GOT3 (cell line): ENCODE measurements at places on chromosomes 1 and 21.

GRCh38 chr1:82317671-82318070, 516.9 kb downstream of the ADGRL2 start:
- no peak for DNase-seq

GRCh38 chr1:213982289-213982671, 5.5 kb upstream of the PROX1 start:
- DNase-seq = no peak

DNA sequence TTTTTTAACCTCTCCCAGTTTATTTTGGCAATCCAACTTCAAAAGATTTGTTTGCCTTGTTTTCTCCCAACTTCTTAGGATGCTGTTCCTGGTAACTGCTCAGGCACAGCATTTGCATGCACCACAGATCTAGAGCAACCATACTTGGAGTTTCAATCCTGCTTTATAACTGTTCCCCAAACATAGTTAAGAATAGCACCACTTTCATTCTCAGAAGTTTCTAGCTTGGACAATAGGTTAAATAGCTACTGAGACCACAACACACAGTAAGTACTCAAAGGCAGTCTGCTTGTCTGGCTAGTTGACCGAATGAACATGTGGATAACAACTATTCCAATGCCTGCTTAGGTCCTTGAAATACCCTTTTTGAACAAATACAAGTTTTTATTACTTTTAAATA, 76.8 kb downstream of the FOXJ3 start:
- no peak for DNase-seq

DNA sequence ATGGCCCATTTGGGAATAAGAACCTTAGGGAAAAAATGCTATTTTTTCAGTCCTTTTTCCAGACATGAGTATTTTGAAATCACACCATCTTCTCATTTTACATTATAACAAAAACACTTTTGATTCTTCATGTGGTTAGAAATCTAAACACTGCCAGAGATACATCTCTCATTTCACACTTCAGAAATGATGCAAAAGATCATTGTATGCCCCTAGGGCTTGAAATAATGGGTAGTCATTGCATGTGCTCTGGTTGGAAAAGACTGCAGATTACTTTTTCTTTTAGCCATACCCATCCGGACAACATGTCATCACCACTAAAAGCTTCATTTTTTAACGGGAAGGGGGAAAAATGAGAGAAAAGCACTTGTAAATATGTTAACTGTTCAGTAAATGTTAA, 1152.2 kb upstream of the ADGRL4 start:
- no peak for DNase-seq

GRCh38 chr21:38474124-38474523, 24.2 kb downstream of the ERG start:
- DNase-seq = no peak

DNA sequence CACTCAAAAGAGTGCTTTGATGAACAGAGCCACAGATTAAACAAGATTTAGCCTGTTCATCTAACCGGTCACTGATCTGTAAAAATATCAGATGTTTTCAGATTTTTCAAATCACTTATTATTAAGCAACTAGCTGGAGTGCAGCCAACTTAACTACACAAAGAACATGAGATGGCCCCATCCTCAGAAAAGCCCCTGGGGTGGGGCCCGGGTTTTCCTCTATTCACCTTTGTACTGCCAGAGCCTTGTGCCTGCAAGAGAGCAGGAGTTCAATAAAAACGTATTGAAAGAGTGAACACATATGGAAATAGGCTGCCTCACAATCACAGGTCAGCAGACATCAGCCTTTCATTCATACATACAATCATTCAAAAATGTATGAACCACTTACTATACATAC, 516.1 kb downstream of the OMA1 start:
- no peak for DNase-seq

- no peak for DNase-seq
Measured at GRCh38 chr21:41614511-41614910, 106.6 kb upstream of the TMPRSS2 start.

DNA sequence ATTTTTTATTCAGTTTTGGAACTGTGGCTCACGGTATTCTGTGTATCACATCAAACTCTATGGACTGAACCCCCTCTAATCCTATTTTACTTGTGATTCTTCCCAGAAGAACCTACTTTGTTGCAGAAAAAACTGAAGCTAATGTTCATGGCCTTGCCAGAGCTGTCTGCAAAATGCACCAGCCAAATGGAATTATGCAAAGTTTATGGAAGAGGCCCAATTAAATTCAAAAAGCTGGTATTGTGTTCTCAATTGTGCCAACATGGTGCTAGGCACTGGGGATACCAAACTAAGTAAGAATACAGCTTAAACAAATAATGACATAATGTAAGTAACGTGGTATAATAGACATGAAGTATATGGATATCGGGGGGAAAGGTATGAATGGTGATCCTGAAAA, 273.8 kb upstream of the DUSP10 start:
- no peak for DNase-seq

DNA sequence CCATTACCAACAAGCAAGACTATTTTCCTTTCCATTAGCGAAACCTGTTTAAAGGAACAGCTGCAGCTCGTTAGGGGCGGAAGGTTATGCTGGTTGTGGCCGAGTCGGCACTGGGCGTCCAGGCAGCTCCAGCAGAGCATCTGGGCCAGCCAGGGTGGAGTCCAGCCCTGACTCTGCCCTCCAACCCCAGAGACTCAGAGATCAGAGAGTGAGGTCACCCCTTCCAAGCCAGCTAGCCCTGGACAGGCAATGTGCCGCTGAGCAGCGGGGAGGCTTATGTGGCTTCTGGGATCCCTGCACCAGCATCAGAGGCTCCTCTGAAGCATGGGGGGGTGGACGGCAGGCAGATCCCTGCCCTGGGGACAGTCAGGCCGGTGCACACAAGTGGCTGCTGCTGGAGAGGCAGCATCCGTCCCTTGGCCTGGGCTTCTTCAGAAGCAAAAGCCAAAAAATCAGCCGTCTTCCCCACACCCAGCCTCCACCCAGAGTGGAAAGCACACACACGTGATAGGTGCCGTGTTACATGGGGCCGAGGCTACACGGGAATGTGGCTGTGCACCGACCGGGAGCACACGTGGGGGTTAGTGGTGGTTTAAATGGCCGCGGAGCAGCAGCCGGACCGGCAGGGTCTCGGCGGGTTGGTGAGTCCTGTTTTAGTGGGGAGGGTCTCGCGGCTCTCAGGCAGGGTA, 30.1 kb downstream of the SLC66A1 start:
- DNase-seq = no peak

DNA sequence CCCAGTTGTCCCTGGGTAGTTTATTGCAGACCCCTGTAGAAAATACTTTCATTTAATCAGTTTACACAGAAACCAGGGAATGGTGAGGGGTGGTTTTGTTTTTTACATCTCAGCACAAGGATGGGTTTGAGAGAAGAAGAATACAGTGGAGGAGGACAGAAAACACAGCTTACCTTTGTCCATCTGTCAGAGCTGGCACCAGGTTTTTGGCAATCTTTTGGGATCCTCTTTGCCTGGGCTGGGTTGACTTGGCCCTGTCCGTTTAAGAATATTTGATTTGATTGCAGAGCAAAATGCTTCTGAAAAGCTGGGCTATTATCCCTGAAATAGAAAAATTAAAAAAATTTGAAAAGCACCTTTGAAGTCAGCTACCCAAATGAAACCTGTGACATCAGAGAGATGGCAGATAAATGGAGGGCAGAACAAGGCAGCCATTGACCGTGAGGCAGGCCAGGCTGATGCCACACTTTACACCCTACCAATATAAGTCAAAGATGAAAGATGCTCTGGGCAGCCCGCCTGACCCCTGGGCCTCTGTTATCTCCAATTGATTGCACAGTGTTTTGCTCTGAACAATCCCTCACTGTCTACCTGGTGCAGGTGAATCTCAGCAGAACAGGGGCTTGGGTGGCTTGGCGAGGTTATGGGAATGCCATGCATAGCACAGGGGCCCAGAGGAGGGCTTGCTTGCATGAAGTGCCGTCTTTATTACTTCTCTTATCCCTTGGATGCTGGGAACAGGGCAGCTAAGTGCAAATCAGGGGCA, 218.8 kb downstream of the LMX1A start:
- no peak for DNase-seq

GRCh38 chr1:219090607-219091006, 83.1 kb upstream of the LYPLAL1 start:
- DNase-seq = no peak

GRCh38 chr1:5821540-5822176, 170.6 kb downstream of the NPHP4 start:
- DNase-seq = no peak

GRCh38 chr1:209704584-209704983, at the start of gene HSD11B1:
TSS of gene HSD11B1 (plus strand) at chr1:209704846. CDS start at chr1:209704943, 97 bp downstream.
- DNase-seq = peak; percentile 43

GRCh38 chr1:96220651-96221050, 500.9 kb upstream of the PTBP2 start:
- DNase-seq = no peak

GRCh38 chr1:1678581-1679380, 13.8 kb downstream of the SLC35E2B start:
- DNase-seq = no peak

DNA sequence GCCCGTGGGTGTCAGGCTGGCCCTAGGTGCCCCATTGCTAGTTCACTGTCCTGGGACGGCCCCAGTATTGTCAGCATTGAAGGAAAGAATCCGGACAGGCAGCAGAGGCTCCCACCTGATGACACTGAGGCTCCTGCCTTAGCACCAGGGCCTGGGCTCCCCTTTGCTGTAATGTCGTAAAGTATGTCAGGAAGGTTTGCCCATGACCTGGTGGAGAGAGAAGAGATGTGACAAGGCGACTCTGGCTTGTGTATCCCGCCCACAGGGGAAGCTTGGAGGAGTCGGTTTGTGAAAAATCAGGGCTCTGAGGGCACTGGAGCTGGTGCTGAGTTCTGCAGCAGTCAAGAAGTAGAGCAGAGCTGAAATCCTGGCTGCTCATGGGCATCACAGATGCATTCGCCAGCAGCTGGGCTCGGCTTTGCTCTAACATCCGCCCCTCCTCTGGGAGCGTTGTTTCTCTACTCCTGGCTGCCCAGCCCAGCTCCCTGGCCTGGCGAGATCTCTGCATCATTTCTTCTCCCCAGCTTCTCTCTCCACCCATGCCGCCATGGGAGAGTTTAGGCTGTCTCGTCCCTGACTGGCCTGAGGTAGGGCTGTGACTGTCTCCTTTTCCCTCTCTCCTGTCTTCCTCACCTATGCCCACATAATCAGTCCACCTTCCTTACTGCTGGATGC, 74.1 kb downstream of the ADARB1 start:
- DNase-seq = no peak

- no peak for DNase-seq
Measured at GRCh38 chr1:32818804-32819541, 1.5 kb downstream of the S100PBP start.

DNA sequence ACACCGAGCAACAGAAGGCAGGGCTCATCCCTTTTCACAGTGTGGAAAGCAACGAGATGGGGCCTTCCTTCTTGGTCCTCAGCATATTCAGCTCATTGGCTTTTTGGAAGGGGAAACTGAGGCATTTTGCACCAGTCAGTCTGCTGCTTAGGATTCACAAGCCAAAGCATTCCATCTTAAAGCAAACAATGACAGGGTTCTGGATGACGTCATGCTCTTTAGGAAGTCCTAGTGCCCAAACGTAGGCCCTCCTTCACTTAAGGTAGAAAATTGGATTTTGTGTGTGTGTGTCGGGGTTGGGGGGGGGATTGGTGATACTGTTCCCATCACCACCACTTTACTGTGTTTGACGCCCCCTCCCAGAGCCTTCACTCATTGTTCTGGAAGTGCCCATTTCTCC, 101.6 kb downstream of the SELENOF start:
- DNase-seq = no peak

- DNase-seq = no peak
Measured at GRCh38 chr1:175808999-175809398, 65.6 kb upstream of the TNR start.

- DNase-seq = no peak
Measured at GRCh38 chr21:36948686-36949085, 17.8 kb downstream of the HLCS start.

DNA sequence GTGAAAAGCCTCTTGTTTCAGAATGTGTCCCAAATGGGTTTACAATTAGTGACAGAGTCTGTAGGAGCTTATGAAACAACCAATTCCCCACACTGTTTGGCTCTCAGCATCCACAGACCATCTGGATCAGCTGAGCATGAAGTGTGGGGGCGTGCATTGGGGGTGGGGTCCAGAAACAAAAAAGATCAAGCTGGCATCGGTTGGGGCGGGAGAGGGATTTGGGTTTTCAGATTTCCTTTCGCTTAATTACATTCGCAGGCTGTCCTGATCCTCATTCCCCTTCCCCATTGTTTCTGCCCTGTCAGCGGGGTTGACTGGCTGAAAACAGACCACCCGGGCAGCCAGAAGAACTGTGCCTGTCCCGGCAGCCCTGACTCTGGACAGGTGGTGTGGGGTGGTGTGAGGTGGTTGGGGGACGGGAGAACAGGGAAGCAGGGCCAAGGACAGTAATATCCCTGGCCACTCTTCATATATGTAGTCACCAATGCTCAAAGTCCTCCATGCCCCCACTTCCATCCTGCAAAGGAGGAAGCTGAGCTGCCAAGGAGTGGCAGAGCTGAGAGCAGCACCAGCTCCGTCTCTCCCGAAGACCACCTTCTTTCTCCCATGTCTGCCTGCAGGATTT, 92.0 kb downstream of the IER5 start:
- DNase-seq = no peak

DNA sequence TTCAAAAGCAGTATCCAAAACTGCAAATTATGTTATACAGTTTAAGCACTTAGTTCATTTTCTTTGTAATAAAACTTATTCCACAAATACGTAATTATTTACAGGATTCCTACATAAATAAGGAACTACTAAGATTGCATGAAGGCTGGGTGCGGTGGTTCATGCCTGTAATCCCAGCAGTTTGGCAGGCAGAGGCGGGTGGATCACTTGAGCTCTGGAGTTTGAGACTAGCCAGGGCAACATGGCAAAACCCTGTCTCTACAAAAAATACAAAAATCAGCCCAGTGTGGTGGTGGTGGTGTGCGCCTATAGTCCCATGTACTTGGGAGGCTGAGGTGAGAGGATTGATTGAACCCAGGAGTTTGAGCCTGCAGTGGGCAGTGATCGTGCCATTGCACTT, 69.3 kb downstream of the POU2F1 start:
- DNase-seq = no peak

DNA sequence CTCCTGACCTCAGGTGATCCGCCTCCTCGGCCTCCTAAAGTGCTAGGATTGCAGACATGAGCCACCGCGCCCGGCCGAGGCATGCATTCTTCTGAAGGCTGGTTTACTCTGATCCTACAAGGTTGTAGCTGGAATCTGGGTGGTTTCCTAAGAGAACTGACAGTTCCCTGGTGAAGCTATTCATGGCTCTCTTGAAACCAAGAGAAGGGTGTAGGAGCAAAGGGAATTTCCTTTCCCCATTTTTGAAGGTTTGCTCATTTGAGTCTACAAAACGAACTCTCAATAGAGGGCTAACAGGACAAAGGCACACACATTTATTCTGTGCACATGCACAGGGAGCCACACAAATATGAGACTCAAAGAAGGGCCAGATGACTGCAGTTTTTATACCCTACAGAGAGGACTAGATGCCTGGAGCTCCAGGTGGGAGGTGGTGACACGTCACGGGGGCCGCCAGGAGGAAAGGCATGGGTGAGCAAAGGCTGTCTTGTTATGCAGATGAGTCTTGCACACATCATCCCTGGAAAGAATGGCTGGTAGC, 49.5 kb upstream of the ERRFI1 start:
- DNase-seq = no peak
